ENCODE measurements at places on chromosomes 1 and 21. TPM values are rescaled to one million over a fixed set of nuclear protein-coding genes. Genes with fewer than 3 reads are reported as not detected.
A peak's percentile ranks its signal among the peaks of the same experiment; 100 is the strongest.

GRCh38 chr1:15866721-15867201 is 19.3 kb downstream of the SPEN start:
- H3K27me3 ChIP-seq: no peaks in the 10 kb centered on the region
- no peaks in the 10 kb centered on the region for H3K36me3 ChIP-seq
- peaks cover 28% of the 10 kb centered on the region for H3K4me1 ChIP-seq
- no peak overlapping the region for H3K4me3 ChIP-seq

Gene ARHGEF10L
- total RNA-seq: 97.7 TPM

DNA sequence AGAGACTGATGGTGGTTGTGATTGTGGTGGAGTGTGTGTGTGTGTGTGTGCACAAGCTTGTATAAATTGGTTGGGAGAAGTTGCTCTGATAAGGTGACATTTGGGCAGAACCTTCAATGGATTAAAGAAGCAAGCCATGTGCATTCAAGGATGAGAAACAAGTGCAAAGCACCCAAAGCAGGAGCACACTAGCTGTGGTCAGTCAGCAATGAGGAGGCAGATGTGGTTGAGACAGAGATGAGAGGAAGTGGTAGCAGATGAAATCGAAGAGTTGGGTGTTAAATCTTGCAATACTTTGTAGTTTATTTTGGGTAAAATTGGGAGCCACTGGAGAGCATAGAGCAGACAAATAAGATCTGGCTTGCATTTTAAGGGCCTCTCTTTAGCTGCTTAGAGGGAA is 4.4 kb upstream of the PGBD5 start:
- no peak overlapping the region for H3K27ac ChIP-seq
- H3K4me1 ChIP-seq: peaks cover 5% of the 10 kb centered on the region
- H3K36me3 ChIP-seq: no peaks in the 10 kb centered on the region
- no peak for DNase-seq
- no peak overlapping the region for H3K4me3 ChIP-seq

- H3K4me1 ChIP-seq: peaks cover 6% of the 10 kb centered on the region
- H3K4me3 ChIP-seq: no peak overlapping the region
- no peaks in the 10 kb centered on the region for H3K36me3 ChIP-seq
- no peak for DNase-seq
Measured at GRCh38 chr1:167057241-167057688, 32.9 kb downstream of the GPA33 start.

Gene PTPRC
- 4.7 TPM for total RNA-seq

Gene MTARC2
- total RNA-seq: 5.3 TPM

Gene AMY1B
- total RNA-seq: not detected

- peaks cover 8% of the 10 kb centered on the region for H3K27me3 ChIP-seq
- no peaks in the 10 kb centered on the region for H3K4me1 ChIP-seq
- H3K4me3 ChIP-seq: no peak overlapping the region
- no peak overlapping the region for H3K27ac ChIP-seq
Measured at GRCh38 chr21:45861156-45861870, 120.3 kb upstream of the COL6A1 start.

Gene B4GALT2
- total RNA-seq: 43.9 TPM

DNA sequence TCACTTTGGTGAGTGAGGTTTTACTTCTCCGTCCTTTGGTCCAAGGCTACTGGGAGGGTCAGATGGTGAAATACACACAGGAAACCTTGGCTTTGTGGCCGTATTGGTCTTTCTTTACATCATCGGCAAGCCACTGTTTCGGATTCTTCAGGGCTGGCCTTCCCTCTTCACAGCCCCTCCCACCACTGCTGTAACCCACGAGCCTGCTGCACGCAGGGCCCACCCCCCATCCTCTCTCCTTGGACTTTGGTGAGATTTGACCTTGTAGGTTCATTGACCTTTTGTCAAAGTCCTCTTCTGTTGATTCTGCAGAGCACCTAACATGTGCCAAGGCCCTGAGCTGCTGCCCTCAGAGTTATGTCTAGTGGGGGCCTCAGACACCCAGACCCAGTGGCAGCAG is 328.6 kb downstream of the CAMTA1 start:
- H3K27me3 ChIP-seq: peaks cover 19% of the 10 kb centered on the region
- peaks cover 3% of the 10 kb centered on the region for H3K4me1 ChIP-seq
- DNase-seq: no peak
- no peak overlapping the region for H3K27ac ChIP-seq

Gene ERICH3
- total RNA-seq: not detected

DNA sequence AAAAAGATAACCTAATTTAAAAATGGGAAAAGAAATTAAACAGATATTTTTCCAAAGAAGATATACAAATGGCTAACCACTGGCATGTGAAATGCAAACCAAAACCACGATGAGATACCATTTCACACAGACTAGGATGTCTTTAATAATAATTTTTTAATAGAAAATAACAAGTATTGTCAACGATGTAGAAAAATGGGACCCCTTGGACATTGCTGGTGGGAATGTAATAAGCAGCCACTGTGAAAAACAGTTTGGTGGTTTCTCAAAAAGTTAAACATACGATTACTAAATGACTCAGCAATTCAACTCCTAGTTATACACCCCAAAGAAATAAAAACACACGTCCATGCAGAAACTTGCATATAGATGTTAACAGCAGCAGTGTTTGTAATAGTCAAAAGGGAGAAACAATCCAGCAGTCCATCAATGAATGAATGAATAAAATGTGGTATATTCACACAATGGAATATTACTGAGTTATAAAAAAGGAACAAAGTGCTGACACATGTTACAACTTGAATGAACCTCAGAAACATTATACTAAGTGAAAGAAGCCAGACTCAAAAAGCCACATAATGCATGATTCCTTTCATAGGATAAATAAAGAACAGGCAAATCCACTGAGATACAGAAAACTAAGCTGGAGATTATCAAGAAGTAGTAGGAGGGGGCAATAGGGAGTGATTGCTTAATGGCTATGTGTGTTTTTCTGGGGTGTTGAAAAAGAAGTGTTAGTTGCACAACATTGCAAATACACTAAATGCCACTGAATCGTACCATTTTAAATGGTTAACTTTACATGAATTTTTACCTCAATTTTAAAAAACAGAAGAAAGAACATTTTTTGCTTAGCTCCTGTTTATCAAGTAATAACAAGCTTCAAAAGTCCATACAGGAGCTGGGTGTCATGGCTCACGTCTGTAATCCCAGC is 4.1 kb downstream of the PPT1 start:
- H3K27me3 ChIP-seq: no peaks in the 10 kb centered on the region
- no peak overlapping the region for H3K27ac ChIP-seq
- peaks cover 19% of the 10 kb centered on the region for H3K4me1 ChIP-seq
- H3K36me3 ChIP-seq: peaks cover 37% of the 10 kb centered on the region
- no peak overlapping the region for H3K4me3 ChIP-seq
- no peak for DNase-seq

DNA sequence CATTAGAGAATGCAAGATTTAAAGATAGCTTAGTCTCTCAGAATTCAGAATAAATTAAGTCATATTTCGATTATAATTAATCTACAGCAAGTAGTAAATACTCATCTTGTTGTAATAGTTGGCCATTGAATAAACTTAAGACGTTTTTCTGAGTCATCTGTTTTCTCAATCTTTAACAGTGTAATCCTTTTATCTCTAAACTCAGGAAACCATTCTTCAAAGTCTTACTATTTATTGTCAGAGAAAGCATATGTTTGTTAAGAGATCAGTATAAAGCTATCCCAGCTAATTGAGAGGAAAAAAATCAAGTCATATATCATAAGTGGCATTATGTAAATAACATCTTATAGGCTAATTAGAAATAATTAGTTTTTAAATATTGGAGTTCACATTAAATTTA is 201.2 kb upstream of the ADAMTS5 start:
- DNase-seq: no peak
- H3K27ac ChIP-seq: no peak overlapping the region
- no peak overlapping the region for H3K4me3 ChIP-seq
- H3K36me3 ChIP-seq: no peaks in the 10 kb centered on the region

GRCh38 chr1:194103101-194103500 is 916.7 kb upstream of the B3GALT2 start:
- H3K4me3 ChIP-seq: no peak overlapping the region
- no peak for DNase-seq
- no peaks in the 10 kb centered on the region for H3K4me1 ChIP-seq

GRCh38 chr1:13593511-13594131 is 10.0 kb downstream of the PDPN start:
- H3K4me1 ChIP-seq: peaks cover 13% of the 10 kb centered on the region
- peak overlapping the region; percentile 56 for H3K27ac ChIP-seq
- DNase-seq: peak; percentile 83

- no peaks in the 10 kb centered on the region for H3K4me1 ChIP-seq
- H3K4me3 ChIP-seq: no peak overlapping the region
- no peak for DNase-seq
Measured at GRCh38 chr1:180131510-180131909, 23.2 kb upstream of the QSOX1 start.

All from suprapubic skin (tissue), 4 donors.